Stimulated activated CD4-positive, alpha-beta T cell treated with anti-CD3 and anti-CD28 coated beads, Interleukin-15, amount 100 ng/mL, for 1 hour (primary cell): ENCODE measurements at places on chromosomes 2 and 18.

- no peak for DNase-seq
Measured at GRCh38 chr2:48693645-48694044, 61.9 kb downstream of the LHCGR start.

- no peak for DNase-seq
Measured at GRCh38 chr2:113906647-113907046, 16.8 kb downstream of the ACTR3 start.

DNA sequence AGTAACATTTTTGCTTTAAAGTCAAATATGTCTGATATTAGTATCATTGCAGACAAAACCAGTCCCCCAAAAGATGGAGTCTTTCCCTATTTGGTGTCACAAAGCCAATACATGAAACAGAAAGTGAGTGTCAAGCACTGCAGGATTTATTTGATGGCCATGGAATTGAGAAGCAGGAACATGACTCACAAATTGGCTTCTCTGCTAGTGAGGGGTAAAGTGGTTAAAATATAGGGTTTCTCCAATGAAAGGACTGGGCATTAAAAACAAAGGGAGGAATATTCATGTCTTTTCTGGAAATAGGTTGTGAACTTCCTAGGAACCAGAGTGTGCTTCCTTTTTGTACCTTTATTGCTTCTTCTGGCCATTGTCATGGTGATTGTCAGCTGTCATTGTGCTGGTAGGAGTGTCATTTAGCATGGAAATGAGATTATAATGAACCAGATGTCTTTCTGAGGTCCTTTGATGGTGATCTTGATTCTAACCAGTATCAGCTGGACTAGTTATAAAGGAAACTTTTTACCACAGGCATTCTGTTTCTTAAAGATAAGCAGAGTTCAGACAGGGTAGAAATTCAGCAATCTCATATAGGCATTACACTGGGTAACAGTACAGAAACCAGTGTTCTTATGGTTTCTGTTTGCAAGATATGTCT is 4.1 kb downstream of the REG1B start:
- DNase-seq: no peak

DNA sequence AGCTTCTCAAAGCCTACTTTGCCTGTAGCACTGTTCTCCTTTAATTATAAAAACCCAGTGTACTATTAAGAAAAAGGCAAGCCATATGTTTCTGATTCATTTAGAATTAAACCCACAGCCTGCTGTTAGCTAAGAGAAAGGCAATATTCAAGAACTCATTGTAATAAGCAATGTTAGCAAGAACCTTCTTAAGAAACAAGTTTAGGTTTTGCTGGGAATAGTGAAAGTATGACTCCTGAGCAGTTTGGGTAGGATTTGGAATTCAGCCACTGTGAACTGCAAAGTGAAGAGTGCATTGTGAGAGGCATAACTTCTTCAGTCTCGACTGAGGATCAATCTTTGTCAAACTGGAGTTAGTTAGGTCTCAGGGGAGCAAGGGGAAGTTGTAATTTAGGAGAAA is 206.5 kb upstream of the NT5C1B start:
- DNase-seq: no peak

DNA sequence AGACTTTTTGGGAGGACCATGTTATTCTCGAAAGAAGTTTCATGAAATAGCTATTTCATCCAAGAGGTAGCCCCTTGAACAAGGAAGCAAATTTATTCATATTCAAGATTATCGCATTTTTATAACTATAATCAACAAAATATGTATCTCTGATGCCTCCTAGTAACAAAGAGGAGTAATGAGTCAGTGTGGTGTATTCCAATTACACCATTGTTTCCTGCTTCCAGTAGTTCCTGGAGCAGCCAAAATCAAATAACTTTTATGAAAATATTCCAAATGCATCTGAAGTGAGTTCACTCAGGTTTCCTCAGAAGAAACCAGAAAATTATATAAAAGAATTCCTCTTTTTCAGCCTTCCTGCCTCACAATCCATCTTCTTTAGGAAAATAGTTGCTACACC is 43.0 kb downstream of the ANKRD36B start:
- DNase-seq: no peak

- no peak for DNase-seq
Measured at GRCh38 chr2:150441784-150442183, 45.7 kb downstream of the RND3 start.

DNA sequence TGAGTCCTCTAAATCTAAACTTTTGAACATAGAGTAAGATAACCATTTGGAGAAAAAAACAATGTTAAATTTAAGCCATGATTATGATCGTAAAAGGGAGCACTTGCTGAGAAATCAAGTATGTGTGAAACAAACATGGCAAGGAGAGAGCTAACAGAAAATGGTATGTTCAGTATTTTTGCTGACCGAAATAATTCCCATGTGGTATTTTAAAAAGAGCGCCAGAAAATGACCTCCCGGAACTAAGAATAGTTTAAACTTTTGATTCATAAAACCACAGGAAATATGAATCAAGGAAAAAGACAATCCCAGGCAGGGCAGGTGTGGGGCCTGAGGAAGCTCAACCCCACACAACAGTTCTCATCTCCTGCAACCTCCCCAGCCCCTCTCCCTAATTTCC is 74.2 kb downstream of the DOCK10 start:
- DNase-seq: no peak

GRCh38 chr2:238425505-238425978 is 1.2 kb upstream of the ASB1 start:
- no peak for DNase-seq

- no peak for DNase-seq
Measured at GRCh38 chr18:57790316-57790715, 12.8 kb downstream of the ATP8B1 start.

GRCh38 chr2:235594041-235594440 is 100.2 kb downstream of the AGAP1 start:
- DNase-seq: no peak
